Forelimb muscle (tissue), 1 donor: ENCODE measurements at places on chromosomes 11 and 22.

DNA sequence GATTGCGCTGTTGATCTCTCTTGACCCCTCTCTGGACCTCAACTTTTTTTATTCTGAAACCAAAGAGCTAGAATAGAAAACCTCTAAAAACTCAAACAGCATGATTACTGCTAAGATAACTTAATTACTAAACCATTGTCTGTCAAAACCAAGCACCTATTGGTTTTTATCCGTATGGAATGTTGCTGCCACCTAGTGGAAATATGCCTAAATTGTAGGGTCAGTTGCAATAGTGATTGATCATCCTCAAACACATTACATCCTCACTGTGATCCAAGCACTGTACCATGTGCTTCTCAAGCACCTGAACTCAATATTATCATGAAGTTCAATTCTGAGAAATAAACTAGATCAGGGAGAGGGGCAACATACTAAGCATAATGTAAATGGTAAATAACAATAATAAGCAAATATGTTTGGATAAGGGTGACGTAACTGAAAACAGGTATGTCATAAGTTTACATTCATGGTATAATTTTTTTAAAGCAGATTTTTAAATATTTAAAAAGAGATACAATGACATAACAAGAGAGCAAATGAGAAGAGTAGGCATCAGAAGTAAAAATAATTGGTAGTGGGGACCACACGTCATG lies 3.8 kb upstream of the OR5A2 start:
- peak; percentile 2 for DNase-seq

DNA sequence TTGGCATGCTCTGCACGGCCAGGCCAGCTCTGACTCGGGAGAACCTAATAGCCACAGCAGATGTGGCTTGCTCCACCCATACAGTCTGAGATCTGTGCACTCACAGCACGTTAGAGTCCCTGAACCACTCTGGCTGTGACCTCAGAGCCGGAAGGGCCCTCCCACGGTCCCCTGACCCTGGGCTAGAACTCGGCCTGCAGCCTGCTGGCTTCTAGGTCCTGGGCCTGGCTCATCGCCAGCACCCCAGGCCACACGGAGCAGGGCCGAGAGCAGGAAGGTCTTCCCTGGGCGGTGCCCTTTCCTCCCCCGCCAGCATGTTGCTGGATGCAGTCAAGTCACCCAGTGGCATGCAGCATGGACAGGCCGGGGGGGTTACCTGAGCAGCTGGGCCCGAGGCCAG lies 35.3 kb upstream of the TTLL12 start:
- no peak for DNase-seq

DNA sequence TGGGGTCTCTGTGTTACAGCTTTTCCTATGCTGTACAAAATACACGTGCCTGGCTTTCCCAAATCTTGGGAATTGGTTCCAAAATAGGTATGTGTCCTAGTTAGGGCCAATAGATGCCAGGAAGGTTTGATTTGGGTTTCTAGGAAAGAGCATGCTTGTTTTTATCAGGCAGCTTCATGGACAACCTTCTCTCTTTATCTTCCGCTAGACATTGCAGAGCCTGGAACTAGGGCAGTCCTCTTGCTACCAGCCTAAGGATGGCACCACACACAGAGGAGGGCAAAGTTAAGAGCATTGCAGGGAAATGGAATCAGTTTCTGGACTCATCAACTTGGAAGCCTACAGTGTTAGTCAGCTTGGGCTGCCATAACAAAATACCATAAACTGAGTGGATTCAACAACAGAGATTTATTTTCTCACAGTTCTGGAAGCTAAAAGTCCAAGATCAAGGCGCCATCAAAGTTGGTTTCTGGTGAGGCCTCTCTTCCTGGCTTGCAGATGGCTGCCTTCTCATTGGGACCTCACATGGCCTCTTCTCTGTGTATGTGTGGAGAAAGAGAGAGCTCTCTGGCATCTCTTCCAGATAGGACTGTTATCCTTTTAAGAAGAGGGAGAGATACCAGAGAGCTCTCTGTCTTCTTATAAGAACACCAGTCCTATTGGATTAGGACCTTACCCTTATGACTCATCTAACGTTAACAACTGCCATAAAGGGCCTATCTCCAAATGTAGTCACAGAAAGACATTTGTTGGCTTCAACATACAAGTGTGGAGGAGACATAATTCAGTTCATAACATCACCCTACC lies 27.3 kb upstream of the CREB3L1 start:
- DNase-seq = no peak

DNA sequence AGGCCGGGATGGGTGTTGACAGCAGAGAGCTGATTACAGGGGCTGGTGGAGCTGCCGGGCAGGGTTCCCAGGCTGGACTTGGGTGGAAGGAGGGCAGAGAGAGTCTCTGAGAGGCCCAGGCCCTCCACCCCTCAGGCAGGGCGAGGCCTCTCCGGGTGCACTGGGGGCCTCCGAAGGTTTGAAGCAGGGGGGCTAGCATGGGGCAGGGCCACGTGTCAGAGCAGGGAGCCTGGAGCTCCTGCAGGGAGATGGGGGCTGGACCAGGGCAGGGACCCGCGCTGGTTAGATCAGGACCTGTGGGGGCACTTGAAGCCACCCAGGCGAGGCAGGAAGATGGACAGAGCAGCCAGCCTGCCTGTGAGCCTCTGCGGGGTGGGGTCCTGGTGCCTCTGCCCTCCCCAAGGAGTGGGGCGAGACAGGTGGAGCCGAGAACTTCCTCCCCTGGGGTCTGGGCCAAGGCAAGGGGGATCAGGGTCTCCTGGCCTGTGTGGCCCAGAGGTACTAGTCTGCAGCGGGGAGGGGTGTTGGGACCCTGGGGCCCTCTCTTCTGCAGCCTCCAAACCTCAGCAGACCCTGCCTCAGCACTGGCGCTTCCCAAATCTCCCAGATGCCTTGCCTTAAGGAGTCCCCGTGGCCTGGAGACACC lies 911 bp downstream of the PANX2 start:
- DNase-seq = no peak

DNA sequence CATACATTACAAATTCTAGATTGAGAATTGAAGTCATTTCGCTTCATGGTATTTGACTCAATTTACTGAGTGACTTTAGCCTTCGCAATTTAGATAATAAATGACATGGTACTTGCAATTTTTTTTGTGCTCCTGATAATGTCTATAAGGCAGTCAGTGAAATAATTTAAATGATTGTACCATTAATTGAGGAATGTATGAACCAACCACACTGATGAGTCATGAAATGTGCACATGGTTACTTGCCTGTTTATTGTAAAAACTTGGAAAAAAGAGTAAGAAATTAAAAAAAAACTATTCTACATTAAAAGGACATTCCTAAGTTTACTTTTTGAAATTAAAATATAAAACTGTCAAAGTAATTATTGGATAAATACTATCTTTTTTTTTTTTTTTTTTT lies 43.3 kb downstream of the DNAJC24 start:
- no peak for DNase-seq

DNA sequence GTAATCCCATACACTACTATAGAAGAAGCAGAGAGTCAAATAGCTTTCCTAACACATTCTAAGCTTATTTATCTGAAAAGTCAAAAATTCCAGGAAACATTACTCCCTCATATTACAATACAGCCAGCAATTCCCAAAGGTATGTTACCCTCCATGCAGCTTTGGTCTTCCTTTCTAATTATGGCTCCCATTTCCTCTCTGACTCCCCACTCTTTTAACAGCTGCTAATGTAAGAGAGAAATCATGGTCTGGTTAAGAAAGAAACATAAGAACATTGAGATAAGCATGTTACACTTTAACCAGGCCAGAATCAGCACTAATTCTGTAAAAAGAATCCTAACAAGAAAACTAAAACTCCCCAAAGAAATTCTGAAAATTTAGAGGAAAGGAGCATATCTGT lies 6.8 kb downstream of the PPP2R1B start:
- DNase-seq = no peak

GRCh38 chr22:48585916-48586798 lies 1241.5 kb downstream of the BRD1 start:
- no peak for DNase-seq

GRCh38 chr11:45481026-45481425 lies 184.4 kb downstream of the CHST1 start:
- DNase-seq = no peak

DNA sequence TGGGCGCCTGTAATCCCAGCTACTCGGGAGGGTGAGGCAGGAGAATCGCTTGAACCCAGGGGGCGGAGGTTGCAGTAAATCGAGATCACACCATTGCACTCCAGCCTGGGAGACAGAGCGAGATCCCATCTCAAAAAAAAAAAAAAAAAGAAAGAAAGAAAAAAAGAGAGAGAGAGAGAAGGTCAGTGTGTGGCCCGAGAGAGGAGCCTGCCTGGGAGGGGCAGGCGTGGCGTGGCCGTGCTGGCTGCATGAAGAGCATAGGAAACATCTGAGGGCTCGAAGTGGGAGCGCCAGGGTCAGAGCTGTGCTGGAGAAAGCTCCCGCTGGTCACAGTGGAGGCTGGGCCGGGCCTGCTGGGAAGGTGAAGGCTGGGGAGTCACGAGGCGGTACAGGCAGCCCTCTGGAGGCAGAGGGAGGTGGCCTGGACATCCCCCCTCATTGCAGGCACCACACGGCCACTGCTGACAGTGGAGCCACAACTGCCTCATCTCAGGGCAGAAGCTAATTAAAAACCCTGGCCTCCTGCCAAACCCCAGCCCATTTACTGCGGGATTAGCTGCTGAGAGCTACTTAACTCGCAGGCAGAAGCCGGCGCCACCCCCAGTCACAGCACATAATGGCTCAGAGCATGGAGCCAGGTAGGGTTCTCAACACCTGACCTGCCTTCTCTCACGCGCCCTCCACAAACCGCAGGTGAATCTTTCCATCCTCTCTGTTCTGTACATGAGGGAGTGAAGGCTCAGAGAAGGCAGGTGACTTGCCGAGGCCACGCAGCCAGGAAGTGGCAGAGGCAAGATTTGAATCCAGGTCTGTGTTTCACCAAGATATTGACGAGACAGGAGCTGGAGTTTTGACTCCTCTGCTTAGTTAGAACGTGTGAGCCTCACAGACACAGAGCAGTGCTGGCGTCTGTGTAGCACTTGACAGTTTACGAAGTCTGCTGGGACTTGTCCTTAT lies 32.6 kb downstream of the NFAM1 start:
- no peak for DNase-seq

DNA sequence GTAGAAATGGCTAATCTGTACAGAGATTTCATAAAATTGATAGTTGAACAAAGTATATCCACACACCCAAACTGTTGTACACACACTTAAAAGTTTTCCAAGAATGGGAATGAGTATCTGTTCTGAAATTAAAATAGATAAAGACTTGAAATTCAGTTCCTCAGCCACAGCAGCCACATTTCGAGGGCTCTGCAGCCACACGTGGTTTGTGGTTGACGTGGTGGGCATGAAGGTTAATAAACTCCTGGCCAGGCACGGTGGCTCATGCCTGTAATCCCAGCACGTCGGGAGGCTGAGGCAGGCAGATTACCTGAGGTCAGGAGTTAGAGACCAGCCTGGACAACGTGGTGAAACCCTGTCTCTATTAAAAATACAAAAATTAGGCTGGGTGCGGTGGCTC lies 24.0 kb downstream of the TPST2 start:
- DNase-seq = no peak

- no peak for DNase-seq
Observed at GRCh38 chr11:102288725-102289083, 28.6 kb upstream of the BIRC3 start.

DNA sequence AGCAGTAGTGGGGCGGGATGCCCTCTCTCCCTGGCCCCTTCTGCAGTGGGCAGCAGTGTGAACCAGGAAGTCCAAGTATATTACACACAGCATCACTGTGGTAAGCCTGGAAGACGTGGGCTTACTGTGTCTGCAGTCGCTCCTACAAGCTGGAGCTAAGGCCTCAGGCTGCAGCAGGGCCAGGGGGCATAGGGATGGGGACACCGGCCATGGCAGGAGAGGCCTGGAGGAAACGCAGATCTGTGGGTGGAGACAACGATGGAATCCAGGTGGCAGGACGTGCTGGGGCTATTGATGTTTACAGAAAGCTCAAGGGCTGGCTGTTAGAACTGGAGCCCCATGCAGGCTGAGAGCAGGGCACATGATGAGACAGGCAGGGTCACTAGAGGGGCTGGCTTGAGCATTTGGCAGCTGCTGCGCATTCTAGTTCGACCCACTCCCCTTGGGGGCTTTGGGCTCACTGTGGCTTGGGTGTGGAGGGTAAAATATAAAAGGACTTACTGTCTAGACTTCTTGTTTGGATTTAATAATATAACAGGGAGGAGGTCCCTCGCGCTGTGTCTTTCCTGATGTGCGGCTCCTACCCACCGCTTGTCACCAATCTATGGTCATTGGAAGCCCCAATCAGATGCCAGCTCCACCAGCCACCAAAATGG lies 539.5 kb downstream of the TBC1D22A start:
- no peak for DNase-seq

DNA sequence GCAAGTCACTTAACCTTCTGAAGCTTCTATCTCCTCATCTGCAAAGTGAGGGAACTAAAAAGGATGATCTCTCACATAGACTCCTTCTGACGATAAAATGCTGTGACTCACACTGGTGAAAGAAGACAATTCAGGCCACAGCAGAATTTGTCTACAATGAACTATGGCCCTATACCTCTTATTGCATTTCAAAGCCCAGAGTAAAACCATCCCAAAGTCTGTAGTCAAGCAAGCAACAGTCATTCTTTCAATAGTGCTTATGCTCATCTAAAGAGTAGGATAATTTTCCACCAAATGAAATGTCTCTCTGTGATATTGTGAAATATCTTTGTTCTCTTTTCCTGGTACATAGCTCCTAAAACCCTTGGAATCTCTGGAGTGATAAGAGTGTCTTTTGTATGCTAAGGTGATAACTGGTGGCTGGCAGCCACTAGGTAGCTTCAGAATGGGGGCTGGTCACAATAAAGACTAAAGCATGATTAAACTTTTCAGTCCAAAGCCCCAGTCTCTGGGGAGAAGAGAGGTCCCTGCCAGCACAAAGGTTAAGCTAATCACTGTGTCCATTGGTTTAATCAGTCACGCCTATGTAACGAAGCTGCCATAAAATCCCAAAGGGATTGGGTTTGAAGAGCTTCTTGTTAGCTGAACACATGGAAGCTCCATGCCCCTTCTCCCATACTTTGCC lies 30.8 kb downstream of the SYTL2 start:
- DNase-seq = no peak

- no peak for DNase-seq
Observed at GRCh38 chr22:29457730-29458129, 19.3 kb downstream of the RFPL1 start.

GRCh38 chr11:25252854-25253253 lies 756.0 kb downstream of the LUZP2 start:
- no peak for DNase-seq

DNA sequence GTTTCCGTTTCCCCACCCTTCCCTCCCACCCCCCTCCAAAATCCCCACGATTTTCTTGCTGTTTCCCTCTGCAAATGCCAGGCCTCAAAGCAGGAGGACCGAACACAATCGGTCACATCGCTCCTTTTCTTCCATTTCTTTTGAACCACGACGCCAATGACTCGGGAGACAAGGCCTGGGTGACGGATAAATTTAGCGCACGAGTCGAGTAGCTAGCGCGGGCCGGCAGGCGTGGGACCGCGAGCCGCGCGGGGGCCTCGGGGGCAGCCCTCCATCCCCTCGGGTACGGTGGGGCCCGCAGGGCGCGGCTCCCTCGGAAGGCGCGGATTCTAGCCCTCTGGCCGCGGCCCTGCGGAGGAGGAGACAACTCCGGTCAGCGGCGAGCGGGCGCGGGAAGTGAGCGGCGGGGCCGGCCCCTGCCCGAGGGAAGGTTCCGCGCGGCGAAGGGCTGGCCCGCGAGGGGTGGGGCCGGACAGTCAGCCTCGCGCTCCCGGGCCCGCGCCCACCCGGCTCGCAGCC lies 414 bp downstream of the JOSD1 start:
- no peak for DNase-seq

GRCh38 chr11:36385121-36385970 lies 89.3 kb downstream of the PRR5L start:
- DNase-seq = no peak
